NCI-H460 (cell line): ENCODE measurements at places on chromosomes 16 and 17. TPM values are rescaled to one million over a fixed set of nuclear protein-coding genes. Genes with fewer than 3 reads are reported as not detected.

Gene ATP2A1
- total RNA-seq: 1.3 and 2.4 TPM in 2 replicates

Gene NGFR
- total RNA-seq: 0.07 TPM in 1 of 2 replicates, not detected in the other

Gene CCL17
- not detected in 2 replicates for total RNA-seq

Gene RNF157
- total RNA-seq: 1.3 and 1.9 TPM in 2 replicates

Gene NPIPB6
- 0.10 and 0.58 TPM in 2 replicates for total RNA-seq
